ENCODE measurements at places on chromosomes 4 and X. TPM values are rescaled to one million over a fixed set of nuclear protein-coding genes. Genes with fewer than 3 reads are reported as not detected.

DNA sequence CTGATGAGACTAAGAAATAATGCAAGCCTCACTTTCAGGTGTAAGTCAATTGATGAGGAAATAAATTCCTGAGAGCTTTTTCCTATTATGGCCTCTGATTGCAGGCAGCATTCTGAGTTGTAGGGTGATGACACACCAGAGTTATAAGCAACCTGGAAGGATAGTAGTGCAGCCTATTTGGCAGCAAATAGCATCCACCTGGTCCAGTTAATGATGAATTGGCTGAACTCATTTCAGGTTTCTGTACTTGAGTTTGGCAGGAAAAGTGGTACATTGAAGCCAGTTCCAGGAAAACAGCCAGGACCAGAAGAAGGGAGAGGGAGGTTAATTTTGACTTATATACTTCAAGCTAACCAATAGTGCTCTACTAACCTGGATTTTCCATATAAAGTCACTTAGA lies 316.8 kb downstream of the NAF1 start:
- no peak for DNase-seq

DNA sequence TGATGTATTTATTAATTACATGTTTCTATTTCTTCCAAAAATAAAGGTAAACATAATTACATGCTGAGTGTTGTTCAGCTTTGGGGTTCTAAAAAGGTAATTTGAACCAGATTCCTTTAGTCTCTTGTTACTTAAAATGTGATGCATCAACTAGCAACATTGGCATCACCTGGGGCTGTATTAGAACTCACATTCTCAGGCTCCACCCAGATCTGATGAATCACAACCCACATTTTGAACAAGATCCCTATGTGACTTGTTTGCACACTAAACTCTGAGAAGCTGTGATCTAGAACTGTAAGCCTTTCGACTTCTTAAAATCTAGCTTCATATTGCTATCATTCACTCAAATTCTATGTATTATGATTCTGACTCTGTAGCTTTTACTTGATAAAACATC lies 23.0 kb upstream of the HS3ST1 start:
- no peak for DNase-seq

Gene TLR2
- 4.8 TPM for polyA plus RNA-seq

Gene NHSL2
- polyA plus RNA-seq: under 0.01 TPM

Gene CD38
- 11.4 TPM for polyA plus RNA-seq
